ENCODE measurements at places on chromosomes 16 and 17.

DNA sequence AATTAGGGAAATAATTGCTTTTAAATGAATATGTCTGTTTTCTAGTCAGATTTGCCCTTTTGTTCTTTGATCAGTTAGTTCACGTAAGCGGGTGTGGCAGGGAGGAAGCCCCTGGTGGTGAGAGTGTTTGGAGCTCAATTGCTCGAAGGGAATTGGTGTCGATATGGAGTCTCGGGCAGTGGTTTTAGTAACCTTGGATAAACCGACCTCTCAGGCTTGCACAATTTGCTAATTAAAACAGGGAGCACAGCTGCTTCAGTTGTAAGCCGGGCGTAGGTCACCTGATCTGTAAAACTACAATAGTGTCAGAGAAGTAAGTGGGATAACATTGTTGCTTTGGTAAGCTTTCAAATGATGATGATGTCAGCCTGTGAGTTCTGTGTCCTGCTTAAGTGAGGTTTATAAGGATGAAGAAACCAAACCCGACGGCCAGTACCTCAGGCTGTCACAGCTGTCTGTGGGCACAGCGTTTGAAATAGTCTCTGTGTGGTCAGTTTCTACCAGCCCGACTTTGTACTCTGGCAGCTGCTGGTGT lies 2.9 kb downstream of the ZNF750 start:
- DNase-seq: no peak

DNA sequence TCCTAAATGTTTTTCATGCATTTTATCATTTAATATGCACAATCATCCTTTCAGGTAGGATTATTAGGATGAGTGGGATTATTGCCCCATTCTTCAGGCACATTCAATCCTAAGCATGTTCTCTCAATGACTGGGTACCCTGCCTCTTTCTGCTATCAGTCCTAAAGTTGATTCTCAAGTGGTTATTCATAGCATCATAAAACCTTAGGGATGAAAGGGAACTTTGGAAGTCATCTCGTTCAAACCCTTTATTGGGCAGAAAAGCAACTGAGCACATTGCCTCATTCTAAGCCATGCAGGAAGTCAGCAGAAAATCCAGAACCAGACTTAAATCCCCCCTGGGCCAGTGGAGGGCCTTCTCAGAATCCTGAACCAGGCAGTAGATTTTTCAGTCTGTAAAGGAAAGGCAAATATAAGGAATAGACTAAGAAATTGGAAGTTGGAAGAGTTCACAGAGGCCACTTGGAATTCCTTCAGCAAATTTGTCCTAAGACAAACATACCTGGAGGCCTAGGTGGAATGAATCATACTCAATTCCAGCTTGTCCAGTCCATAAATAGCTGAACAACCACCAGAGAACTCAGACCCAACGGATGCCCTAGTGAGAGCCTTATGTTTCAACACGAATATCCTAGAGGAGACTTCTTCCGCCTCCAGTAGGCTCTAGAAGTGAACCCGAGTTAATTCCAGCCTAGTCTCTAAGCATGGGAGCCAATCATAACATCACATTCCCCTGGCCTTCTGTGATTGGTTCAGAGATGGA lies 62.7 kb downstream of the IRX6 start:
- DNase-seq: no peak

DNA sequence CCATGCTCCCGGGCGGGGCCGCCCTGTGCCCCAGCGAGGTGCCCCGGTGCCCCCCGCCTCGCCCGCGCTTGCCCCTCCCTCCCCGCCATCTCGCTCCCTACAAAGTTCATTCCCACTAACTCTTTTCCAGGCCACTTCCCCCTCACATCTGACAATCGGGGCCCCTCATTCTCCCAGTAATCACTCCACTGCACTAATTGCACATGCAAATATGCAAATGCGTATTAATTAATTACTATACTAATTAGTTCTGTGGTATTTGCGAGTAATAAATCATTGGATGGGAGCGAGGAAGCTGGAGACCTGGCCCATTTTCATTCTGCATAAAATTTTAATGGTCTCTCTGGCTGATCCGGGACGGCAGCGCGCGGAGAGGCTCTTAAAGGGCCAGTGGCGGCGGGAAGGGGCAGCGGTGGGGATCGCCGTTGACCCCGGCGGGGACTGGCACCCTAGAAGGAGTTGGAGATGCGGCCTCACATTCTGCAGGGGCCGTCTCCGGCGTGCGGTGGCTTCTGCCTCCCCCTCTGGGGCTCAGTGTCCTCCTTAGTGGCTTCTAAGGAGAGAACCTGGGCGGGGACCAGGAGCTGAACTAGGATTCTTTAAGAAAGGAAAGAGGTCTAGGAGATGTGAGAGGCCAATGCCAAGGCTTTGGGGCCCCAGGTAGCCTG lies 8.4 kb upstream of the PPP1R1B start:
- no peak for DNase-seq

- no peak for DNase-seq
Measured at GRCh38 chr16:47872225-47872624, 283.6 kb downstream of the ABCC12 start.

GRCh38 chr16:76114681-76115080 lies 162.5 kb upstream of the CNTNAP4 start:
- no peak for DNase-seq

GRCh38 chr16:56604966-56605365 lies 3.4 kb upstream of the MT2A start:
- DNase-seq: no peak

- DNase-seq: no peak
Measured at GRCh38 chr16:8611886-8612600, 9.5 kb upstream of the METTL22 start.

DNA sequence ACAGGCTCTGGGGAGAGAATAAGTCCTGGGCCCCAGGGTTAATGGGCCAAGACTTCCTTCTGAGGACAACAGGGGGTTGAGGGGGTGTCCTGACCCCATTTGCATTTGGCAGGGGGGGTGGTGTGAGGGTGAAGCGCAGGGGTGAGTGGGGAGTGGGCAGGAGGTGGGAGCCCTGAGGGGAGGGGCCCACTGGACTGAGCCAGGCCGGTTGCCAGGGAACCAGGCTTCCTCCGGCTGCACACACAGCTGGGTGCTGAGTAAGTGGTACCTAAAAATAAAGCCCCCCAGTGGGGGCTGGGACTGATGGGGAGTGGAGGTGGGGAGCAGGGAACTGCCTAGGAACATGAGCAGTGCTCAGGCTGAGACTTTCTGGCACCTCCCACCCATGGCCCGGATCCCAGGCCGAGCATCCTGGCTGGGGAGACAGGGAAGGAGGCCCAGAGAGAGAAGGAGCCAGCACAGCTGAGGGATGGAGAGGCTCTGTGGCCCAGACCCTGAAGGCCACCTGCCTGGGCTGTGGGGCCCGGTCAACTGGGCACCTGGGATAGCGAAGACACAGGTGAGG lies 7.5 kb upstream of the RASD1 start:
- DNase-seq: no peak

DNA sequence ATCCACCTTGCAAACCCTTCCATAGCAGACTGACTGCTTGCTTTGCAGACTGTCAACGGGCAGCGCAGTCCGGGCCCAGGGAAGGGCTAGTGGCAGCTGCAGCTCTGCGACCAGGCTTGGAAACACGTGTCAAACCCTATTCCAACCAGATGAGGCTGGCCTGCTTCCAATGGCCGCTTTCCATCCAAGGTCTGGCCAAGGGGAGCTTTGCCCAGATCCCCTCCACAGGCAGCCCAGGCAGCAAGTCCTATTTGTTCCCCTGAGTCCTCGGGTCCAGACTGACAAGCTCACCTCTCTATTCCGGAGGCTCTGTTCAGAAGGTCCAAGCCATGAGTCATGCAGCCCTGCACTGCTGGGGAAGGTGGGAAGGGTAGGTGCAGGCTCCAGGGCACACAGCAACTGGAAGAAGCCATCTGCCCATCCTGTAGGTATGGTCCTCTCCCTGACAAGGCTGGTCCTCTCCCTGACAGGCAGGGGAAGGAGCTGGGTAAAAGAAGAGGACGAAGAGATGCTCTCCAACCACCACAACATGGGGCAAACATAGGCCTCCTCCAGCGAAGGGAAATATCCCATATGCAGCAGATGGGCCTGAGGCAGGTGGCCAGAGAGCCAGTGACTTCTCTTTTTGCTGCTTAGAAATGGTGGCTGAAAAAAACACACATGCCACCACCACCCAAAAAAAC lies 22.6 kb upstream of the AXIN2 start:
- DNase-seq: peak; percentile 36

DNA sequence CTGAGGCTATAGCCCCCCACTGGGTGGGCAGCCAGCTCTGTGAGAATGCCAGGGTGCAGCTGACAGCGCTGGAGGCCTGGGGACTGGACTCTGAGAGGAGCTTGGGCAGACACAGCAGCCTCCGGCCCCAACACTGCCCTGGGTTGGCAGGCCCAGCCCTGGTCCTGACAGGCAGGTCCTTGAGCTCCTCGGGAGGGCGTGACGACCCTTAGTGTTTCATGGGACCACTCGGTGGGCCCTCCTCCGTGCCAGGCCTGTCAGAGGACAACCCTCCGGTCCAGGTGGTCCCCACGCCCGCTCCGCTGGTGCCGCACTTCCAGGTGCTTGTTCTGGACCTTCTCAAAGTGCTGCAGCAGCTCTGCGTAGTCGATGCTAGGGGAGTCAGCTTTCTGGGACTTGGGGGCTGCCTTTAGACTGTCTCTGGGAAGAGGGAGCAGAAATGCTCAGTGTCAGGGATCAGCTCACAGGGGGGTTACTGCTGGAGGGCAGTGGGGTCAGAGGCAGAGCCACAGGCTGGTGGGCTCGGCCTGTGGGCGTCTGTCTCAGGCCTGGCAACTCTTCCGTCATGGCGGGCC lies 1.9 kb upstream of the MTSS2 start:
- DNase-seq: no peak

GRCh38 chr16:87047221-87048037 lies 269.8 kb downstream of the C16orf95 start:
- no peak for DNase-seq

- DNase-seq: no peak
Measured at GRCh38 chr16:49696414-49697101, 159.4 kb downstream of the ZNF423 start.

DNA sequence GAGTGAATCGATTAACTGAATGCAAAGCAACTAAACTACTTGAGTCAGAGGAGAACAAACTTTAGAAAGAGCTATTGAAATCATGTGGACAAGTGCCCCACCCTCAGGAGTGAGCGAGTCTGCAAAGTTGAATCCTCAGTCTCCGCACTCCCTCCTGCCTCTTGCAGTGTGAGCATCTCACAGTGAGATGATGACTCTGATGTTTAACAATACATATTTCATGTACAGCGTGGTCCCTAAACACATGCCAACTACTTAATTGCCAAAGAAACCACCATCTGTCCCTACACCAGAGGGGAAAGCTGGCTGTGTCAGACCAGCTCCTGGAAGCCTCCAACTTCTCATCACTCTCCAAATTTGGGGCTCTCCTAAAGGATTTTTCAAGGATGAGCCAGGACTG lies 31.2 kb downstream of the PIMREG start:
- DNase-seq: no peak

- DNase-seq: no peak
Measured at GRCh38 chr16:4115949-4116318, 308 bp downstream of the ADCY9 start.

- DNase-seq: no peak
Measured at GRCh38 chr17:83050651-83051395, 28.6 kb upstream of the METRNL start.

- peak; percentile 49 for DNase-seq
Measured at GRCh38 chr16:84144209-84144858, 643 bp downstream of the HSDL1 start.

DNA sequence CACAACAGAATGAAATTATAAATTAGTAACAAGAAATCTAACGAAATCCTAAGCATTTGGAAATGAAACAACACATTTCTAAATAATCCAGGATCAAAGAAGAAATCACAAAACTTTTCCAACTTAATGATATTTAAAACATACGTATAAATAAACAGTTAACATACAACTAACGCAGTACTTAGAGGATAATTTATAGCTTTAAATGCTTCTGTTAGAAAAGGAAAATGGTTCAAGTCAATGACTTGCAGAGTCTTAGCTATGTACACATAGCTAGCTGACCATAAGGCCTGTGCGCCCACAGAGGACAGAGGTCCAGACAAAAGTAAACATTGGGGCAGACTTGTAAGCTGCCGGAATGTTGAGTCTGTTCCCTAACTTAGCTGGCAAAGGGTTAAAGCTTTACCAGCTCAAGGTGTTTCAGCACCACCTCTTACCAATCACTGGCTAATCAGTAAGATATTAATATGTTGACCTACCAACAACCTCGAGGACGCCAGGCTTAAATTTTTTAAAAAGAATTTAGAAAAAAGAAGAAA lies 84.6 kb downstream of the PARN start:
- DNase-seq: no peak

DNA sequence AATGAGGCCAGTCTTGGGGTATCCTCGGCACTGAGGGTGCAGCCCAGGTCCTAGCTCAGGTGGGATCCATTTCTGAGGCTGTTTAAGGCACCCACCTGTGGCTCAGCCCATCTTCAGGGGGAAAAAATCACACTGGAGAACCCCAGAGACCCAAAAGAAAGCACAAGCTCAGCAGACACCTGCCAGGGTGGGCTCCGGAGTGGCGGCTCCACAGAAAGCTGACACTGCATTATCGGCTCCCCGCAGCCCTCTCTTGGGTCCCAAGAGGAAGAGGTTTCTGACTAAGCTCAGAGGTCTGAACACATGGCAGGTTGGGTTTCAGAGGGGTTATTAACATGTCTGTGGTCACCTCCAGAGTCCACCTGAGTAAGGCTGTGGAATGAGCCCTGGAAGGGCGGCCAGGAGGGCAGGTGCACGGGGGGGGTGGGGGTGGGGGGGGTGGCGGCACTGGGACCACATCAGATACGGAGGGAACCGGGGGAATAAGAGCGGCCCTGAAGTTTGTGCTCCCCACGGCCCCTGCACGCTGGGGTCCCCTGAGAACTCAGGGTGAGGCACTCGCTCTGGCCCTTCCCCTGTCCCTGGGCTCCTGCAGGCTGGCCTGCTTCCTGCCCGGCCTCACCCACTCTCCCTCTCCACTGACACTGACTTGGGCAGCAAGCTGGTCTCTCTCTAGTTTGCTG lies 79.5 kb downstream of the TIMM22 start:
- DNase-seq: no peak

DNA sequence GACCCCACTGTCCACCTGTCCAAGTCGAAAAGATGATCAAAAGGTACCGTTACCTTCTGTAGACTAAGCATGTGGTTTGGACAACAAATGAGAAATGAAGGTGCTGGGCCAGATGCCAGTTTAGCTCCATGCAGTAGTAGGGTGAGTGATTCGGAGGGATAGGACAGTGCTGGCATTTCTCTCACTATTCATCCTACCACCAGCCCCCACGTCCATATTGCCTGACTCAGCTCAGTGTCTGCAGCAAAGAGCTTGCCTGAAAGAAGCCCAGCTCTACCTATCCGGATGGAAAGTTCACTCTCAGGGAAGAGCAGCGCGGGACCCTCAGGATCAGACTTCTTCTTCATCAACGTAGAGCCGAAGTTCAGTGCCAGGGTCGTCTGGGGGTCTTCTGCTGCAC lies 145.0 kb downstream of the SLC39A11 start:
- no peak for DNase-seq

- no peak for DNase-seq
Measured at GRCh38 chr16:62933929-62934328, 897.7 kb upstream of the CDH8 start.
